ENCODE measurements at places on chromosomes 5 and 9. TPM values are rescaled to one million over a fixed set of nuclear protein-coding genes. Genes with fewer than 3 reads are reported as not detected.

IRX2 gene
- total RNA-seq = 35.4 TPM

GRCh38 chr5:95564450-95564849 is 9.5 kb downstream of the ARSK start:
- no peak for DNase-seq

DNA sequence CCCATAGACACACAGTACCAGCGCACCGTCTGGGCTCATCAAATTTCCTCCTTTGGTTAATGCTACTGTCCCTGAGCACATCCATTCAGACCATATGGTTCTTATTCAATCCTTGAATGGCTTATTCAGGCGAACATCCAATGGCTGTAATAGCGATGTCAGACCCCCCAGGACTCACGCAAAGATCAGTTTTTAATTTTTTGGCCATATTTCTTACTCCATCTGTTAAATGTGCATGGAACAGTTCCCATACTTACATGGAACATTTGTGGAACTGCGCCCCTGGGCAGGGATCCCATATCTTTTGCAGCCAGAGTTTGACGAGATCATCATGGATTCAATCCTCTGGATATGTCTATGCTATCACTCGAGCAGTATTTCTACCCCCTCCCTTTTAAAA is 213.2 kb downstream of the ADAMTS6 start:
- DNase-seq = no peak

DIPK1B gene
- not detected for total RNA-seq

- DNase-seq = peak; percentile 90
These were observed 218.7 kb downstream of the TRPM3 start for GRCh38 chr9:70902692-70903131.

GRCh38 chr9:120438836-120439546 is 141.0 kb downstream of the CDK5RAP2 start:
- DNase-seq = peak; percentile 54

DNA sequence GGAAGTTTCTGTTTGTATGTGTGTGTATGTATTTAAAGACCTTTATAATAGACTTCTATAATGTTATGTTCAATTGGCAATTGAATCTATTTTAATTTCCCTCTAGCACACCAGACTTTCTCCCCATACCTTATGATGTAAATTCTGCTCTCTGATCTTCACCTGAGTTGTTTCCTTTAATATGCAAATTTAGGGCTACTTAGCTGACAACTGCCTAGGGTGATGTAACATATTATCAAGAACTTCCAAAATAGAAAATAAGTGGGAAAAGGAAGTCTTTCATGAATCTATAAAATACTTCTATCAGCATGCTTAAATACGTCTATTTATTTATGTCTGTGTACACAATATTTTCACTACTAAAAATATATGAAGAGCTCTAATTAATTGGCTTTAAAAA is 923.5 kb upstream of the CDH10 start:
- DNase-seq = no peak

GRCh38 chr5:158194561-158194976 is 335.6 kb upstream of the CLINT1 start:
- no peak for DNase-seq

DMRT3 gene
- total RNA-seq = not detected

Measured in MCF 10A (cell line).